HuH-7 (cell line): ENCODE measurements at places on chromosomes 3 and 15.

DNA sequence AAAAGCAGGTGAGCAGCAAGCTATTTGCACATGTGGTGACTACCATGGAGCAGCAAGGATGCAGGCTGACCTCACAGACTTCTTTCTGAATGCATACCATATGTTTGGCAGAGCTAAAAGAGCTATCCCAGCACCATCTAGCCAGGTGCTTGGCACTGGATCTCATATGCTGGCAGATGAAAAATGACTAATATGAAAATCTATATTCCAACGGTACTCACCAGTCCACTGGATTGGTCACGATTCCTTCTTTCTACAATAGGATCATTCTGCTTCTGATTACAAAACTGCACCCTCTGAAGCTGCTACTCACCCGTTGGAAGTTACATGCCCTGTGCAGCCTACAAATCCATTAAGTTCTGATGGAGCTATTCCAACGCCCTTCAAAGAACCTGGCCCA is 714.3 kb upstream of the CFAP20DC start:
- DNase-seq = no peak

GRCh38 chr3:86837871-86838270 is 153.1 kb downstream of the VGLL3 start:
- DNase-seq = no peak

DNA sequence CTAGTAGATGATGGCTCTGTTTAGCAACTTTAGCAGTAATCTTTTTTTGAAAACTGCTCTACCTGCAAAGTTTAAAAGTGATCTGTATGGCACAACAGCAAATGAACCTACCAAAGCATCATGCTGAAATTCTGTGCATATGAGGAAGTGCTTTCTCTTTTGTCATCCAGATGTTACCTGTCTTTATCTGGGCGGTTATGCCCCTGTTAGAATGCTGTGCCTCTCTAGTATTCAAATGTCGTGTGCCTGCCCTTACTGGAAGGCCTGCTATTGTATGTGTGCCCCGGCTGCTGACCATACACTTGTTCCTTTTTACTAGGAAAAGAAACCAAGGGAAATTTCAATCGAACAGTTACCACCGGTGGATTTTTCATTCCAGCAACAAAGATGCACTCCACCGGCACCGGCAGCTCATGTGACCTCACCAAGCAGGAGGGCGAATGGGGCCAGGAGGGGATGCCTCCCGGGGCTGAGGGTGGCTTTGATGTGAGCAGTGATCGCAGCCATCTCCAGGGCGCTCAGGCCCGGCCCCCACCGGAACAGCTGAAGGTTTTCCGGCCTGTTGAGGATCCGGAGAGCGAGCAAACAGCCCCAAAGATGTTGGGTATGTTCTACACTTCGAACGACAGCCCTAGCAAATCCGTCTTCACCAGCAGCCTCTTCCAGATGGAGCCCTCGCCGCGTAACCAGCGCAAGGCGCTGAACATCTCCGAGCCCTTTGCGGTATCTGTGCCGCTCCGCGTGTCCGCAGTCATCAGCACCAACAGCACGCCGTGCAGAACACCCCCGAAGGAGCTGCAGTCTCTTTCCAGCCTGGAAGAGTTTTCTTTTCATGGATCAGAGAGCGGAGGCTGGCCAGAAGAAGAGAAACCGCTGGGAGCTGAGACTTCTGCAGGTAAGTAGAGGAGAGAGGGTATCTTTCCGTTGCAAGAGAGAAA is 61.6 kb downstream of the TMEM39A start:
- DNase-seq = no peak

DNA sequence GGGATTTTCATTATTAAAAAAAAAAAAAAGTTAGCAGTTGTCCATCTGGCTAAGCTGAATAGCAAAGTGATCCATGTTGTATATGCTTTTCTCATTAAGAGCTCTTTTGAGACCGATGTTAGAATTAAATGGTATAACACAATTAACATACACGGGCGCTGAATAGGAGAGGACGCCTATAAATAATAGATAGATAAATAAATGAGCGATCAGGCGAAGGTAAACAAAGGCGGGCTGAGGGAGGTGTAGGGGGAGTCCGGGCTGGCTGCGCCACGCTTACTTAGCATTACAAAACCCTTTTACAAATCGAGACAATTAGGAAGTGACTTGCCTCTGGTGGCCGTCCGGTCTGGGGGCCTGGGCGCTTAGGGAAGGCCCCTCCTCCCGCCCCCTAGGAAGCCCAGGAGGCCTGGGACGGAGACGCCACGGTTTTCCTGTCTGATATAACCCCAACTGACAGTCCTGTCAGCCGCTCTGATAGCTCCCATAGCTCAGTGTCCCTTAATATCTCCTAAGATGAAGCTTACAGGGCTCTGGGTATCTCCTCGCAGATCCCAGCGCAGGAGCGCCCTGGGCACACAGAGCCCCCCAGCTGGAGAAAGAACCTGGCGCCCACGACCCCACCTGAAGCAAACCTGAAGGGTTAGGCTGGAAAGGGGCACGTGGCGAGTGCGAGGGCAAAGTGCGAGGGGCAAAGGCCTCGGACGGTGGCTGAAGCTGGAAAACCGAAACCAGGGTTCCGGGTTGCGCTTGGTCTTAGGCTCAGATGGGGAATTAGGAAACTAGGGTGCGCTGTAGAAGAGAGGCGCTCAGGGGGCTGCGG is 3.6 kb downstream of the SOX14 start:
- DNase-seq = no peak

GRCh38 chr3:152849996-152850578 is 15.2 kb downstream of the P2RY1 start:
- DNase-seq = no peak

- DNase-seq = no peak
These were observed 77.8 kb downstream of the RAB11A start for GRCh38 chr15:65947041-65947440.

DNA sequence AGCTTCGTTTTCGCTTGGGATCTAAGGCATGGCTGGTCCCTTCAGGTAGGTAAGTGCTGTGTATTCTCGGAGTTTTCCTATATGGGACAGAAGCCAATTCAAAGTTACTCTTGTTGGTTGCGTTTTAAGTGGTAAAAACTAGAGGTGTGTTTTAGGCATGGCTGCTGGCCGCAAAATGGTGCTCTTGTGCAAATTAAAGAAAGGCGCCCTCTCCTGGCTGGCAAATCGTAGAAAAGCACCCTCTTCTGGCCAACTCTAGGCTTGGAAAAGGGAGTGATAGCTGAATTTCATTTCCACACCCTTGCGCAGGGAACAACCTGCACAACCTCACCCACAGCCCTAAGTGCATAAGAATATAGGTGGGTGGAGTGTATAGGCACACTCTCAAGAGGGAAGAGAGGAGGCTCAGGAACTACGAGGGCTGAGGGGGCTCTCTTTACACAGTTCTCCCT is 23.5 kb downstream of the DRD3 start:
- DNase-seq = peak; percentile 45

DNA sequence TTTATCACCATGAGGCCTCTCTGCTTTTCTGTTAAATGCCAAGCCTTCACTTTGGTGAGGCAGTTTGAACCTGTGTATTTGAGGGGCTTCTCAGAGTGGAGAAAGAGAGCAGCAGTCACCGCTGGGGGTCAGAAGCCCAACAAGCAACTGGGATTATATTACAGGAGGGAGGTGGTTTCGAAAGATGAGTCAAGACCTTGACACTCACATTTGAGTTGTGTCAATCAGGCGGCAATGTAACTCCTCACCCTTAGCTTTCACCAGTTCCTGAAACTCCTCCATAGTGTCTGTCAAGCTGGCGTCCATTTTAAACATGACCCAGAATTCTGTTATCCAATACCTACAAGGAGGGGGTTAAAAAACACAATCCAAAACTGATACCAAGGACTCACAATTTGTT is 46.5 kb downstream of the RASGRP1 start:
- DNase-seq = no peak

DNA sequence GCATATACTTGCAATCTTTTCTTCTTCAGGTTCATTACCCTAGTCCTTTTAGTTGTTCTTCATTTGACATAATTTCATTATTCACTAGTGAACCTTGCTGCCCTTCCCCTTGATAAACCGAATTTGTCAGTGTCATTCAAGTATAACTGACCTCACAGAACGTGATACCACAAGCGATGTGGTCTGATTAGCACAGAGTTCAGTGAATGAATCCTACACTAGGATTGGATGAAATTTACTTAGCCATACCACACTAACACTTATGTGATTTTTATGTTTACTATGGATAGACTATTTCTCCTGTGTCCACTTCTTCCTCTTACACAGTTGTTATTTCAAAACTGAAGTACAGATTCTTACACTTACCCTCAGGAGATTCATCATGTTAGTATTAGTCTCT is 27.2 kb downstream of the CD86 start:
- no peak for DNase-seq

- DNase-seq = peak; percentile 64
These were observed 86.5 kb upstream of the FOXB1 start for GRCh38 chr15:59917504-59918157.

GRCh38 chr3:35486295-35486694 is 153.0 kb upstream of the ARPP21 start:
- peak; percentile 5 for DNase-seq

- no peak for DNase-seq
These were observed 128.0 kb upstream of the ALDH1A3 start for GRCh38 chr15:100751585-100751984.

GRCh38 chr15:87387766-87388165 is 868.8 kb downstream of the NTRK3 start:
- no peak for DNase-seq

DNA sequence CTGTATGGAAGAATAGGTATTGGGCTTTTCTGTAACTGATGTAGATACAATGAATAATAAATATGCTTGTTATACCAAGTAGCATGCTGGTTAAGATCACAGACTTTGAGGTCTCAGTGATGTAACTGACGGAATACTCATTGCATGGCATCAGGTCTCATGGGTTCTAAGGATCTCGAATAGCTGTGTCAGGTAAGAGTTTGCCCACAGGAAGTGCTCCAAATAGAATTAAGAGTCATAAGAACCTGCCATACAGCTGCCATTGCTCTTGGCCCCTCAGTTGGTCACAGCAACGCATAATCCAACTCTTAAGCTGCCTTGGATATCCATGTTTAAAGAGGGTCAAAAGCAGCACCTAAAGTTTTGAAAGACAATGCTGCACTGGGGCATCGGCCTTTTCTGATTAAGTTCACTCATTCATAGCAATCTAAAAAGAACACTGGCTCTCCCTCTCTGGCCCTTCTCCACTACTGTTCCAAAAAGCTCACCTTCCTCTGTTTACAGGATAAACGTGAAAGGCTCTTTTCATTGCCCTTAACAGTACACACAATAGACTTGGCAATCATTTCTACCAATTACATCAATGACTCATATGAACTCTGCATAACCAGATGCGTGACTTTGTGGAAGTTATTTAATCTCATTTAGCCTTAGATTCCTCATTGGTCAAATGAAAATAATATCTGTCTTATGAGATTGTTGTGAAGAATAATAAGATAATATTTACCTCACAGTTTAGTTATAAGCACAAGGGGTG is 74.6 kb downstream of the ZBTB20 start:
- DNase-seq = no peak

- DNase-seq = peak; percentile 34
These were observed 158.7 kb downstream of the GHSR start for GRCh38 chr3:172289583-172289982.

GRCh38 chr3:179503640-179504039 is 52.4 kb upstream of the GNB4 start:
- no peak for DNase-seq

DNA sequence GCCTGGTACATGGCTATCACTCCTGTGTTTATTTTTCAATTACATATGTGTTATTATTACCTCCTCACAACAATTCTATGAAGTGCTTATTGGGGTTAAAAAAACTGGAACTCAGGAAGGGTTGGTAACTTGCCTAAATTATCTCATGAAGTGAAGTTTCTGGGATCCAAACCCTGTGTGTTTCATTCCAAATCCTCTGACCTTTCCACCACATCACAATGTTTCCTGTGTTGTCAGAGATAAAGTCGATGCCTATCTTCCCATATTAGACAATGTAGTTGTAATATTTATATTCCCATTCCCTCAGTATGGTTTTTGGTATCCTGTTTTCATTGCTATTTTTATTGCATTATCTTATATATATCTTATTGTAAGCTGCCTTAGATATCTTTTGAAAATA is 269.1 kb upstream of the CFAP20DC start:
- no peak for DNase-seq

GRCh38 chr3:71708476-71709105 is 16.6 kb downstream of the EIF4E3 start:
- DNase-seq = no peak

GRCh38 chr15:77457191-77457904 is 36.7 kb downstream of the HMG20A start:
- no peak for DNase-seq

DNA sequence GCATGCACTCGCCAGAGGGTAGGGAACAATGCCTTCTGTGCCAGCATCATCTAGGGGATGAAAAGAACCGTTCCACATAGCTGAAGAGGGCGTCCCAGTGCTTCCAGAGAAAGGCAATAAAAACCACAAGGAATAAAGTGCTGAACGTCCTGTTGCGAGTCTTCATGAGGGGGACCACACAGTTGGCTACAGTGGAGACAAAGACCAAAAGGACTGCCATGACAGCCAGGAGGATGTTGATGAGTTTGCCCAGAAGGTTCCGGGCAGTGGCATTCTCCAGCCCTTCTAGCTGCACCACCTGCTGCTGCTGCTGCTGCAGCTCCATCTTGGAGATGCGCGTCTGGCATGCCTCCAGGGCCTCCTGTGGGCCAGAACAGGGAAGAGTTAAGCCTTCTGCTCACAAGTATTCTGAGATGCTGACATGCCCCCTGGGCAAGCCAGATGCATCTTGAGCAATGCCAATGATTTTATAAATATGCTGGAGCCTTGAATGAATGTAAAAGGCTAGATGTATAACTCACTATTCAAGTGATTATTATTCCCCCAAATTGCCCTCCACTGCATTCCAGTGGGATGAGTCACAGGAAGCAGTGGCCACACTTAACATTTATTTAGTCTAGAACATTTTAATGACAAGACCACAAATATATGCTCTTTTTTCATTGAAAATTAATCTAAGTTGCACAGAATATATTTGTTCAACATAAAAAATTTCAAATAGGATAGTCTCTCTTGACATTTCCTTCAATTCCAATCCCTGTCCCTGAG is 45.1 kb upstream of the PLXND1 start:
- DNase-seq = no peak

- no peak for DNase-seq
These were observed 44.0 kb upstream of the SLC41A3 start for GRCh38 chr3:126127904-126128303.
